Nasal cavity respiratory epithelium epithelial cell of viscerocranial mucosa (primary cell): ENCODE measurements at places on chromosomes 6 and 20. TPM values are rescaled to one million over a fixed set of nuclear protein-coding genes. Genes with fewer than 3 reads are reported as not detected.

The FHL5 gene
- not detected in 2 replicates for total RNA-seq

The HNF4A gene
- total RNA-seq: not detected in 2 replicates

The FAM135A gene
- total RNA-seq: 75.8 and 88.9 TPM in 2 replicates

The PACRG gene
- total RNA-seq: 0.21 and 0.34 TPM in 2 replicates

The RUNX2 gene
- total RNA-seq: 0.34 and 5.2 TPM in 2 replicates

The SIRPB2 gene
- total RNA-seq: under 0.01 and 0.21 TPM in 2 replicates

The DACT2 gene
- total RNA-seq: 0.34 and 1.1 TPM in 2 replicates

The PDYN gene
- total RNA-seq: not detected in 2 replicates

The ORC3 gene
- 18.8 and 19.7 TPM in 2 replicates for total RNA-seq

The EYS gene
- 0.43 TPM in 1 of 2 replicates, not detected in the other for total RNA-seq

The STMND1 gene
- total RNA-seq: not detected in 2 replicates

The TMEM244 gene
- total RNA-seq: not detected in 2 replicates

The TINAG gene
- not detected in 2 replicates for total RNA-seq

The AGER gene
- 0.14 and 0.34 TPM in 2 replicates for total RNA-seq

The RAB32 gene
- total RNA-seq: 64.5 and 280 TPM in 2 replicates

The ZSWIM3 gene
- 3.1 and 4.6 TPM in 2 replicates for total RNA-seq
